GM12891 (cell line): ENCODE measurements at places on chromosomes 3 and 15.
A peak's percentile ranks its signal among the peaks of the same experiment; 100 is the strongest.

DNA sequence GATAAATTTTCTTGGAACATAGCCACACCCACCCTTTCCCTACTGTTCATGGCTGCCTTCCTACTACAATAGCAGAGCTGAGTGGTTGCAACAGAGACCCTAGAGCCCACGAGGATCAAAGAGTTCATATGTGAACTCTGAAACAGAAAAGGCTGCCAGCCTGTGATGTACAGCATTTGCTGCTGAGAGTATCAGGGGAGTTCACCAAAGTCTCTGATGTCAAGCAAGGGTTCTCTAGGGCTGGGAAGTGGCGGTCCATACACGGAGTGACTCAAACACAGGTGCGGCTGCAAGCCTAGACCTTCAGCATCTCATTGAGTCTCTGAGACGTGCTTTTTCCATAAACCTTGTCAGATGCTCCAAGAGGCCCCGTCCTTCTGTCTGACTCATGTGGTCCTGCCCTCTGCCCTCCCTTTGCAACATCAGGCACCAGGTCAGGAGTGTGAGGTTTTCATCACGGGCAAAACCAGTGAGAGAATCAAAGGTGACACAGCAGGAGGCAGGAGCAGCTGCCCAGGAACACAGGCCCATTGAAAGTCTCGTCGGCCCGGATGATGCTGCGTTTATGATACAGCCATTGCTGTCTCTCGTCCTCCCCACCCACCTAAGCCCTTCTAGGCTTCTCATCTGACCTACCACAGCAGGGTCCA, 42.9 kb downstream of the PCSK6 start:
- no peak for DNase-seq

GRCh38 chr3:37582086-37582485, 279.6 kb upstream of the CTDSPL start:
- no peak for DNase-seq

DNA sequence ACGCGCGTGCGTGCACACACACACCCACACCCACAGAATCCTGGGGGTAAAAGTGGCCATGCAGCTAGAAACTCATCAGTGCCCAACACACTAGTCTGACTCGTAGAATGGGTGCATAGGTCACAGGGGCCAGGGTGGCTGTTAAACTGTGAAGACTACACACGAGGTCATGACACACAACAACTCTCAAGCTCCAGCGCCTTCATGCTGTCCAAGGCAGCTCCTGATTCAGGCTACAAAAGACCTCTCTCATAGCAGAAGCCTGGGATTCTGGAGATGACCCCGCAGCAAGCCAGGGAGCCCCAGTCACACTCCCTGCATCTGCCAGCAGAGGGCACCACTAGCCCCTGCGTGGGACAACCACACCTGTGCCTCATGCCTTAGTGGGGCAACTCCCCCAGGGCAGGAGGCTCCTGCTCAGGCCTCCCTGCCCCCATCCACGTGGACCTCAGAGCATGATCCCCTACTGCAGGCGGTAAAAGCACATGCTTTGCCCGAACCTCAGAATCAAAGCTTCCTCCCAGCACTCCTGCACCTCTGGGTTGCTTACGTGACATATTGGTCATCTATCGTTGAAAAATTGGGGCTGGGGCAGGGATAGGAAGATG, 93.1 kb downstream of the LRIG1 start:
- DNase-seq = peak; percentile 89

DNA sequence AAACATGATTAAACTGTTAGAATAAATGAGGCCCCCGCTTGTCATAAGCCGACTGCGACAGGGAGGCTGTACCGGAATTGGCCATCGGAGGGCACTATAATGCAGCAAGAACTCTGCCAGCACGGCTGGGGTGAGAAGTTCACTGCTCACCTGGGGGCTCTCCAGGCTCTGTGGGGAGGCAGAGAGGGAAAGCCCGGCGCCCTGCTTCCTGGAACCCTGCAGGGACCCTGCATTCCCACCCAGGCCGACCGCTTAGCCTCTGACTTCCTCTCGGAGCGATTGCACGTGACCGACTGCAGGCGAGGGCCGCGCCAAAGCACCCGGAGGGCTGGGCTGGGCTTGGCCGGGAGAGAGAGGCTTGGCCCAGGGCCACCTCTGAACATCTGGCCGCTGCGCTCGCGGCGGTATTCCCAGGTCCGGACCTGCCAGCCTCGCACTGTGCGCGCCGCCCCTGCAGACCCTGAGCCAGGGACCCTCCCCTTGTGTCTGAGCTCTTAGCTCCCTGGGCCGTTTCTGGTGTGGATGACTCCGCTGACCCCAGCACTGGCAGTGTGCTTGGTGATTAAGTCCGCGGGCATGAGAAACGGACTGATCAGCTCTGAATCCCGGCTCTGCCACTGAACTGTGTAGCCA, 26.2 kb downstream of the DRD3 start:
- DNase-seq = peak; percentile 65

DNA sequence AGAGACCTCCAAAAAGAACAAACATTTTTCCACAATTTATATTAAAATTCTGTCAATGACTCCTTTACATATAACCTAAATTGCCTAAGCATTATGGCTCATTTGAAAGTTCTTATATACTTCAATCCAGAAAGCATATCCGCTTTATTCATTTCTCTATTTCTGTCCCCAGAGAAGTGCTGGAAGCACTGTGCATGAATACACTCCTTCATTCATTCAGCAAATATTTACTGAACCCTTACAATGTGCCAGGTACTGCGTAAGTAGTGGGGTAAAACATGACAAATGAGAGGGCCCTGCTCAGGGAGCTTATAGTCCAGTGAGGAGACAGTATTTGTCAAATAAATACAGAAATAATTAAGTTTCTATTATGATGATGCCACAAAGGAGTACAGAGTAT, 3.3 kb downstream of the PDCD10 start:
- DNase-seq = no peak

DNA sequence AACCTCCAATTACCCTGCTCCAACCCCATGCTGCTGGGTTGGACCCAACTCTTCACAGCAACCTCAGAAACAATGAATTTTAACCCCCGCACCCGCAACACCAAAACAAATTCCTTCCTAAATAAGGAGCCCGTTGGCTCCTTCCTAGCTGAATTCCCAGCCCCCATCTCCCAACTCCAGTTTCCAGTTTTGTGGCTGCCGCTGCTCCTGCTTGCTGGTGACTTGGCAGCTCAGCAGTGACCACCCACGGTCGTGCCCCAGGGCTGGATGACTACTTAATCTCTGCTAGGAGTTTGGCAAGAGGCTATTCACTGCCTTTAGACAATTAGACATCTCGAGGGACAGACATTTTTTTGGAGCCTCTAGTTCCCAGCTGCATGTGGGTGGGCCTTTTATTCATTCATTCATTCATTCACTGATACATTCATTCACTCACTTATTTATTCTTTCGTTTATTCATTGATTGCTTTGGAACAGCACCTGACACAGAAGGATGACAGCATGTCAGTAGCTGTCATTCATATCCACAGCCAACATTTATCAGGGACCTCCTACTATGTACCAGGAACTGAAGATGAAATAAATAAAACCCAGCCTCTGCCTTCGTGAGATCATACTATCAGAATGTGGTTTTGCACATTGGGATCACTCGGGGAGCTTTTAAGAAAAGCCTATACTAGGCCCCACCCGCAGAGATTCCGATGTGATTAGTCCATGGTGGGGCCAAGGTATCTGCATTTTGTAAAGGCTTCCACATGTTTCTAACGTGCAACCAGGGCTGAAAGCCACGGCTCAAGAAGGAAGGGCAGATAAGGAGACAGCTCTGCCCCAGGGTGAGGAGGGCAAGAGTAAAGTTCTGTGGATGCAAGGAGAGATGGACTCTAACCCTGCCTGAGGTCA, 256.5 kb downstream of the SHQ1 start:
- no peak for DNase-seq

- no peak for DNase-seq
These were observed 5.7 kb upstream of the ARL14 start for GRCh38 chr3:160671231-160671630.
